ENCODE measurements at places on chromosomes 11 and 22.
A peak's percentile ranks its signal among the peaks of the same experiment; 100 is the strongest.

DNA sequence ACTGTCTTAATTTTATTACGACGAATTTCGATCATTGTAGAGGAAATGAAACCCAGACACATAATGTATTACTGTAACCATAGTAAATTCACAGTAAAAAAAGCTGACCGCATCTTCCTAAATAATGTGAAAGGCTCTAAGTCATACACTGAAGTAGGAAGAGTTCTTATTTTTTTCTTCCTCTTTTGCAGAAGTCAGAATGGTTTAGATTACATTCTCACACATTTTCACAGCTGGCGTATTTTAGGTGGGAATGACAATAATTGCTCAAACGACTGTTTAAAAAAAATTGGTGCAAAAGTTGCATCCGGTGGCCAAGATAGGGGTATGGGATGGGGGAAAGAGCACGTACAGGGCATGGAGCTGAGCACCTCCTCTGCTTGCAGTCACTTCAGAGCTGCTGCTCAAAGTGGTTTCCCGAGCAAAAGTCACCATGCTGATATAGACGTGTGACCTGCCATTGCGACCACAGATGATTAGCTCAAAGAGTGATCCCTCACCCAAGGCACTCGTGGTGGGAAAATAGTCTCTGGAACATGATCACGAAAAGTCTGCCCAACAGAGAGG lies 35.3 kb downstream of the MMP13 start:
- peak; percentile 73 for DNase-seq

- DNase-seq, result no peak
Measured at GRCh38 chr11:127693686-127694085, 693.1 kb upstream of the KIRREL3 start.

DNA sequence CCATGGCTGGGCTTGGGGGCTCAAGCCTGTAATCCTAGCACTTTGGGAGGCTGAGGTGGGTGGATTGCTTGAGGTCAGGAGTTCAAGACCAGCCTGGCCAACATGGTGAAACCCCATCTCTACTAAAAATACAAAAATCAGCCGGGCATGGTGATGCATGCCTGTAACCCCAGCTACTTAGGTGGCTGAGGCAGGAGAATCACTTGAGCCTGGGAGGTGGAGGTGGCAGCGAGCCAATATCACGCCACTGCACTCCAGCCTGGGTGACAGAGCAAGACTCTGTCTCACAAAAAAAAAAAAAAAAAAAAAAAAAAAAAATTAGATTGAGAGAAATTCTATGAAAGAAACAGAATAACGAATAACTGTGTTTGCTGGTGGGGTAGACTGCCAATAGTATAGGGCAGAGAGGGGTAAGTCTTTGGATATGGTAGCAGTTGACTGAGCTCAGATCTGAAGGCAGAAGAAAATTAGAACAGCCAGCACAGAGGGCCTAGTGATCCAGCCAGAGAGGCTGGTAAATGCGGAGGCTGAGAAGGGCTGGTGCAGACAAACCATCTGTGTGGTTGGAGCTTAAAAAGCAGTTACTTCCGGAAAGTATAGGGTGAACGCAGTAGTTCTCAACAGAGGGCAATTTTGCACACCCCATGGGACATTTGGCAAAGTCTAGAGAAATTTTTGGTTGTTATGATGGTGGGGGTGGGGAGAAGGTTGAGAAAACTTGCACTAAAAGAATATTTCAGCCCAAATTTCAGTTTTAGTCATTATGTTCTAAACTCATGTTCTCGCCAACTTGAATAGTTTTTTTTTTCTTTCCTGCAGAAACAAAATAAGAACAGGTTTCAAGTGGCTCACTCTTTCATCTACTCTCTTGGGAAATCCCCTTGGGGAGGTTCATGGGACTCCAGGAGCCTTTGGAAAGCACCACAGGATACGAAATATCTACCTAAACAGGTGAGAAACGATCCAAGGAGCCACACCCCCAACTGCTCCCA lies 1.6 kb upstream of the HORMAD2 start:
- DNase-seq, result no peak

- DNase-seq, result no peak
Measured at GRCh38 chr11:64103277-64103985, 62.5 kb downstream of the MACROD1 start.

DNA sequence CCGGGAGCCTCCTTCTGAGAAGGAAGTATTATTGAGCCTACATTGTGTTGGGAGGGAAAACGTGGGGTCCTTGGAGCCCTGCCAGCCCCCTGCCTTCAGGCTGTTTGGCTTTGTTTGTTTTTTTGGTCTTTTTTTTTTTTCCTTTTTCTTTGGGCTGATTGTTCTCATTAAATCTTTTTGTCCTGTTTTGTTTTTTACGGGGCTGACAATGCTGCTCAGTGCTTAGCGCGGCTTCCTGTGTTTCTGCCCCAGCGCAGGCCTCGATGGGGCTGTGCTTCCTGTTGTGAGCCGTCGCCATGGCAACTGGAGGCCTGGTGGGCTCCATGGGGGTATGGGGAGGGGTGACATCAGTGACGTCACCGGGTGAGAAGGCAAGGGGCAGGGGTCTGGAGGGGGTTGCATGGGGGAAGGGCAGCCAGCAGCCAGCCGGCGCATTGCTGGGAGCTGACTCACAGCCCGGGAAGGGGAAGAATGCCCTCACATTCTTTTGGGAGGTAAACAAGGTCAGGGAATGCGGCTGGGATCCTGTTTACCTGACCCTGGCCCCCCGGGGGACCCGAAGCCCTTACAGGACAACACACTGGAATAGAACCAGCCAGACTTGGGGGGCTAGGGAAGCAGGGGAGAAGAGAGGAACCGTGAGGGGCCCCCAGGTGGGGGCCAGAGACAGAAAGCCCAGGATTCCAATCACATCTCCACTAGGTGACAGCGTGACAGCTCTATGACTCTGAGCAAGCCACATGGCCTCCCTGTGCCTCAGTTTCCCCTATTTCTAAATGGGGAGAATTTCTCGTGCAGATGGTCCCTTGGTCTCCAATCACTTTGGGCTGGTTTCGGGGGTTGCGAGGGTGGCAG lies 22.2 kb upstream of the CBX7 start:
- peak; percentile 43 for DNase-seq

- DNase-seq, result no peak
Measured at GRCh38 chr11:32722255-32722654, 72.2 kb downstream of the CCDC73 start.

GRCh38 chr22:49753276-49753890 lies 74.3 kb downstream of the BRD1 start:
- no peak for DNase-seq

- no peak for DNase-seq
Measured at GRCh38 chr22:47332246-47332980, 570.0 kb downstream of the TBC1D22A start.
